ENCODE measurements at places on chromosomes 5 and 9.

- DNase-seq: no peak
These were observed 46.2 kb downstream of the FRMD3 start for GRCh38 chr9:83491995-83492394.

GRCh38 chr5:15634591-15635288, 134.8 kb downstream of the FBXL7 start:
- DNase-seq: no peak

GRCh38 chr5:83895860-83896259, 175.2 kb upstream of the HAPLN1 start:
- no peak for DNase-seq

- no peak for DNase-seq
These were observed 39.2 kb downstream of the WDR36 start for GRCh38 chr5:111131356-111131755.

DNA sequence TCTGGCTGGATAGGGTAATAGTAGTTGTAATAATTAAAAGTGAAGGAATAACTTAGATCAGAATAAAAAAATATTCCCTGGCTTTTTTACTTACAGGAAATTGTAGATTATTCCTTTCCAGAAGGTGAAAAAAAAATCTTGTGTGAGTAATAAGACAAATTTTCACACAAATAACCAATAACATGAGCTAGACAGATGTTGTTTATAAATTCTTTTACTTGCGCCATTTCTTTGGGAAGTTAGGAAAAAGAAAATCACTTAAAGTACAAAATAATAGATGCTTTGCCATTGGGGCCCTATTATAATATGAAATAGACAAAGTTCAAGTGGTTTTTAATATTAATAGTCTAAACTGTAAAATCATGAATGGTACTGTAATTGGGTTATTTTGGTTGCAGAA, 204.1 kb downstream of the ARRDC3 start:
- DNase-seq: no peak

- no peak for DNase-seq
These were observed at the start of gene SLC34A3 for GRCh38 chr9:137230705-137231371. Gene SLC34A3 (plus strand): TSS chr9:137230901. CDS start chr9:137231703, 802 bp downstream.

DNA sequence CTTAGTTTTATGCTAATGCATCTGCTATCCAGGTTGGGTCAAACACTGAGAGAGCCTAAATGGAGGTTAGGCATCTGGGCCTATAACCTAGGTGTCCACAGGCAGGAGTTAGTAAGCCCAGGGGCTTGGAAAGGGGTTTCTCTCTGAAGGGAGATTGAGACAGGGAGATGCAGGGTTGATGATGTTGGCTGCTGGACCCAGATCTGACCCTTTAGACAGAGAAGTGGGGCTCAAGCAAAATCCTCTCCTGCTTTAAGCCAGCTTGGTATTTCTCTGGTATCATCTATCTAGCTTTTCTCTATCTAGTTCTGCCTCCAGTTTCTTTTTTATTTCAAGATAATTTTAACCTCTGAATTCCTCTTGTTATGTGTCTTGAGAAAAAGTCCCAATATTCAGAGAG, 18.3 kb upstream of the ANKRD55 start:
- DNase-seq: no peak

- no peak for DNase-seq
These were observed 545.4 kb upstream of the TLE4 start for GRCh38 chr9:79026316-79026715.

DNA sequence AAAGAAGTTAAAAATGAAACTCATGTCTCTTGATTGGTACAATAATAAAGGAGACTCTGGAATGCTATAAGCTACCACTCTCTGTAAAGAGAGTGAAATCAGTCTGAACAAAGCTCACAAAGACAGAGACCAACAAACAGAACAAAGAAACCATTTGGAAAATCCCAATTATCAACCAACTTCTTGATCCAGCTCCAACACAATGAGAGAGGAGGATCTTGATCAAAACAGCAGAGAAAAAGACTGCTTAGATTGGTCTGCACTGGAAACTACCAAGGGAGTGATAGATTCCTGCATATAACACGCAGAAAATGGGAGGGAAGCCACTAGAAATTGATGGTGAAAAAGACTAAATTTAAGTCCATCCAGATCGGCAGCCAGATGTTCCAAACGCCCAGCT, 23.1 kb upstream of the RNF38 start:
- no peak for DNase-seq

- DNase-seq: no peak
These were observed 134.1 kb downstream of the NUDT12 start for GRCh38 chr5:103428411-103428871.

DNA sequence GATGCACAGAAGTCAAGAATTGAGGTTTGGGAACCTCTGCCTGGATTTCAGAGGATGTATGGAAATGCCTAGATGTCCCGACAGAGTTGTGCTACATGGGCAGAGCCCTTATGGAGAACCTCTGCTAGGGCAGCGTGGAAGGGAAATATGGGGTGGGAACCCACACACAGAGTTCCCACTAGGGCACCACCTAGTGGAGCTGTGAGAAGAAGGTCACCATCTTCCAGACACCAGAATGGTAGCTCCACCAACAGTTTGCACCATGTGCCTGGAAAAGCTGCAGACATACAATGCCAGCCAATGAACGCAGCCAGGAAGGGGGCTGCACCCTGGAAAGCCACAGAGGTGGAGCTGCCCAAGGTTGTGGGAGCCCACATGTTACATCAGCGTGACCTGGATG, 104.5 kb downstream of the STK32A start:
- no peak for DNase-seq

- DNase-seq: no peak
These were observed 133.4 kb upstream of the OTULINL start for GRCh38 chr5:14447958-14448911.

GRCh38 chr9:135047521-135047920, 39.9 kb upstream of the OLFM1 start:
- no peak for DNase-seq

DNA sequence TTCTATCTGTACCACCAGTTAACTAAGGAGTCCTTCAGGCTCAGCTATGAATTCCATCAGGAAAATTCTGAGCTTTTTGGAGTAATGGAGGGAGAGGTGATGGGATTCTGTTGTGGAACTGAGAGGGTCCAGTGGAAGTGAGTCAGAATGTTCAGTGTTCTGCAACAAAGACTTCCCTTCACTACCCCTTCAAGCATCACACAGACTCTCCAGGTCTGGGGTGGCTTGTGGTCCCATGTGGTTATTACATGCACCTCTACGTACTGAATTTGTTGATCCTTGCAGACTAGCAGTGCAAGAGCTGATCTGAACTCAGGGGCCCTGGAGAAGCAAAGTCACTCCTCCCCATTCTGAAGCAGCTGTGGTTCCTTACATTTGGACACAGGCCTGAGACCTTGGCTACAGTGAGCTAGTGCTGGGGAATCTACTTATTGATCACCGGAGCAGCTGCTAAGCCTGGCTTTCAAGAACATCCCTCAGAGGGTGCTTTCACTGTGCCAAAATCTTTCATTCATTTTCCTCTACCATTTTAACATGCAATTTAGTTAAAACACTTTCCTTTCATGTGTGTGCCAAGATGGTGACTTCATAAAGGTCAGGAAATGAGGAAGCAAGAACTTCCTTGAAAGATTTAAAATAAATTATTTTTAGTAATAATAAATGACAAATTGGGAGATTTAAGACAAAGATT, 75.0 kb upstream of the TNC start:
- no peak for DNase-seq

- DNase-seq: no peak
These were observed 235.8 kb downstream of the ROR2 start for GRCh38 chr9:91714020-91714806.

DNA sequence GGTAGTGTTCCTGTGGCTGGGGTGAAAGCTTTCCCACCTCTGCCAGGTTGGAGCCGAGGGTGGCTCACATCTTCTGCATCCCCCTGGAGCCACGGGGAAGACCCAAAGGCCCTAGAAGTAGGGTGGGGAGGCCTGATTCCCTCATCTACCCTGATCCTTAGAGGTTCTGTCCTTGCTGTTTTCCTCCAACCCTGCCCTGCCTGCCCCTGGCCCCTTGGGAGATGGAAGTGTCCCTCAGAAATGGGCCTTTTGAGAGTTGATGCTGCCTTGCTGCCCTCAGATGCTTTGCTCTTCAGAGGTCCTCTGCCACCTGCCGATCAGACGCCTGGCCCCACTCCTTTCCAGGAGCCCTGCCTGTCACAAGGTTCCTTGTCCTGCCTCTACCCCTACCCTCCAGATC, 6.3 kb downstream of the CCL19 start:
- no peak for DNase-seq
